ENCODE measurements at places on chromosomes 16 and 17.

DNA sequence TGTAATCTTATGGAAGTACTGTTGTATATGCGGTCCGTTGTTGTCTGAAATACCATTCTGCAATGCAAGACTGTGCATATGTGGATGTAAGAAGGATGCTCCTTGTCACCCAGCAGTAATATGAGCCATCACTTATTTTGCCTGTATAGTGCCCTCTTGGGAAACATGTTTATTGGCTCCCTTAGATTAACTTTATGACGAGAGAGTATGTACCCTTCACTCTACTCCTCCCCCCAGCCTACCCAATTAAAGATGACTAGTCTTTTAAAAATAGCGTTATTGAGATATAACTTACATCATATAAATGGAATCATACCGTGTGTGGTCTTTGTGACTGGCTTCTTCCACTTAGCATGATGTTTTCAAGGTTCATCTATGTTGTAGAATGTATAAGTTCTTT, 33.6 kb downstream of the FTO start:
- no peak for DNase-seq

DNA sequence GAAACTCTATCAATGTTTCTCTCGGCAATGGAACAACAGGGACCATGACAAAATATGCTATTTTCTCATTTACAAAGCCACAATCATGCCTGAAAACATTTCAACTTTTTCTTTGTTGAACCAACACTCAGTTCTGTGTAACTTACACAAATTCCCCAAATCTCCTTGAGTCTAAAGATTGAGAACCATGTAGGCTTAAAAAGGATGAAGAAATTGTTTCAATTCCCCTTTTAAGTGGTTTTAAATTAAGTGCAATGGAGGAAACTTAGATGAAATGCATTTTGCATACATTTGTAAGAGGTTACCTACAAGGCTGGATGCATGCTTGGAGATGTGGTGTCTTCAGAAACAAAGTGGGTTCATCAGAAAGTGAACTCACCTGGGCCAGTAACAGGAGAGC, 566.4 kb upstream of the CDH11 start:
- DNase-seq, result no peak

DNA sequence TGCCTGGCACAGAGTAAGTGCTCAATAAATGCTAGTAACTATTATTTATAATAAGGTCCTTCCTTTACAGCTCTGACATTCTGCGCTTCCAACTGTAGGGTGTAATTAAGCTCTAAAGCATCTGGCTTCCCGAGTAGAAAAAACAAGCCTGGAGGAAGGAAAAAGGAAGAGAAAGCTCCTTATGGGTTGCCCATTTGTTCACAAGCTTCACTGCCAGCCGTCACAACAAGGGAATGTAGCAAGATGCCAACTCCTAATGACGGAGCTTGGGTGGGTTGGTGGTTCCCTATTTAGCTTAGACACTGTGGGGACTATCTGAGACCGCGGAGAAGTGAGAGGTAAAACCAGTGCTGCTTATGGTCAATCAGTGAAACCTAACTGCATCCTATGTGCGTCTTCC, 7.3 kb upstream of the RPRML start:
- DNase-seq, result no peak

DNA sequence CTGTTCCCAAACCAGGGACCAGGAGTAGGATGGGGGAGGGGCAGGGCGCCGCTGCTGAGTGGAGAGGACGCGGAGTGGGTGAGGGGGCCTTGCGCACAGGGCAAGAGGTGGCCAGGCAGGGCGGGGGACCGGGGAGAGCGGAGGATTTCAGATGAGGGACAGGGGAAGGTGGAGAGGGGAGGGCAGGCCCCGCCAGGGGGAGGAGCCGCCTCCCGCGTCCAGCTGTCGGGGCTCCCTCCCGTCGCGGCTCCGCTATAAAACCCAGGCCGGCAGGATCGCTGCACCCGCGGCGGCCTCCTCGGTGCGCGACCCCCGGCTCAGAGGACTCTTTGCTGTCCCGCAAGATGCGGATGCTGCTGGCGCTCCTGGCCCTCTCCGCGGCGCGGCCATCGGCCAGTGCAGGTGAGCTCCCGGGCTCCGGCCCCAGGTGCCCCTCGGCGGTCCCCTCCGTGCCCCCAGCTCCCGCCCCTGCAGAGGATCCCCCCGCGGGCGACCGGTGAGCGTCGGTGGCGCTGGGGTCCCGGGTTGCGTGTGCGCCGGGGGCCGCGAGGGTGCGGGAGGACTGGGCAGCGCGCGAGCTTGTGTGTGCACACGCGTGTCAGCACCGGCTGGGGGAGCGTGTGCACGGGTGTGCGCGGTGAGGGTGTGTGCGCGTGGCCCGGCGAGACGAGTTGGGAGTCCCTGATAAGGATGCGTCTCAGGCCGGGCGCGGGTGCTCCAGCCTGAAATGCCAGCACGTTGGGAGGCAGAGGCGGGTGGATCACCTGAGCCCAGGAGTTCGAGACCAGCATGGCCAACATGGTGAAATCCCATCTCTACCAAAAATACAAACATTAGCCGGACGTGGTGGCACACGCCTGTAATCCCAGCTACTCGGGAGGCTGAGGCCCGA, at the start of gene CA4:
CA4 (plus strand) TSS at position 283 of the 892 bp plus-strand sequence; CDS start at position 345, 62 bp downstream.
- no peak for DNase-seq

- DNase-seq, result no peak
Measured at GRCh38 chr16:27232061-27232900, 29.0 kb downstream of the KDM8 start.

- no peak for DNase-seq
Measured at GRCh38 chr17:9239793-9240658, 218.7 kb downstream of the NTN1 start.

DNA sequence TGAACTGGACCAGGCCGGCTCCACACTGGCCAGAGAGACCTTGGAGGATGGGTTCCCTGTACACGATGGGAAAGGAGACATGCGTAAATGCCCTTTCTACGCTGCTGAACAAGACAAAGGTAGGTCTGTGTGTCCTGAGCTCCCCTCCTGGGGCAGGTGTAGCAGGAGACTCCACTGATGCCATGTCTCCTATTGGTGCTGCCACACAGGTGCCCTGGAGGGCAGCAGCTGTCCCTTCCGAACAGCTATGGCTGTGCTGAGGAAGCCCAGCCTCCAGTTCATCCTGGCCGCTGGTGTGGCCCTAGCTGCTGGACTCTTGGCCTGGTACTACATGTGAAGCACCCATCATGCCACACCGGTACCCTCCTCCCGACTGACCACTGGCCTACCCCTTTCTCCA, 29.2 kb downstream of the CDIP1 start:
- no peak for DNase-seq

GRCh38 chr16:66600477-66600876, 4.0 kb upstream of the CMTM3 start:
- DNase-seq, result no peak
